ENCODE measurements at places on chromosomes 12 and 14. TPM values are rescaled to one million over a fixed set of nuclear protein-coding genes. Genes with fewer than 3 reads are reported as not detected.
A peak's percentile ranks its signal among the peaks of the same experiment; 100 is the strongest.

DNA sequence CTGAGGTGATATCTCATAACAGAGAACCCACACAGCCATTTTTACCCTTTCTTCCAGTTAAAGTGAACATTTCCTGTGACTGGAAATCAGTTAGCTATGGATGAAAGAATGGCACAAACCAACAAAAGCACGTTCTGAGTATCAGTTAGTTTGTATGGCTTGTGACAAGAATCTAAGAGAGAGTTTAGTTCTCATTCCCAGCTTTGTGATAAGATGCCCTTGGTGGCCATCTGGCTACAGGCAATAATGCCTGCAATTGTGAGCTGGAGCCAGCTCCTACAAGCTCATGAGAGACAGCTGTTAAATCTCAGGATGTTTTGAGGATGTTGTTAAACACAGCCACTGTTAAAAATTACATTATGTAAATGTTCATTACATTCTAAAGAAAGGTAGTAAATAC is 122.0 kb upstream of the FRMD6 start:
- no peaks in the 10 kb centered on the region for H3K27me3 ChIP-seq
- no peak overlapping the region for H3K27ac ChIP-seq
- no peaks in the 10 kb centered on the region for H3K36me3 ChIP-seq
- no peak overlapping the region for H3K4me3 ChIP-seq
- no peak for DNase-seq
- H3K4me1 ChIP-seq: no peaks in the 10 kb centered on the region

RPGRIP1 gene
- not detected for total RNA-seq

C1RL gene
- total RNA-seq: 46.5 TPM

DNA sequence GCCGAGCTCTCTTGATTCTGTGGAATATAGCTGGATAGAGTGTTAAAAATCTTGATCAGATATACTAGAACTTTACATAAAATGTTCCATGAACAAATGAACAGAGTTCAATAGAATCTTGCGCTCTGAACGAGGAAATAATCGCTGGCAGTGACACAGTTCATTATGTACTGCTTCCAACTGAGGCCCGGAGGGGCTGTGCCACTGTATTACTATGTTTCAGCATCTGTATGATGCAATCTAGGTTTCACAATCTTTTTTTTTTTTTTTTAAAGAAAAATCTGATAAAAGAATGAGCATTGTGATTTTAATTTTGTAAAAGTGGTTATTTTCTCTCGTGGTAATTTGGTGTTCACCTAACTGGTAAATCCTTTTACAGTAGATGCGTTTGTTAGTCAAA is 77.2 kb downstream of the FERMT2 start:
- no peaks in the 10 kb centered on the region for H3K4me1 ChIP-seq
- H3K27me3 ChIP-seq: no peaks in the 10 kb centered on the region
- no peaks in the 10 kb centered on the region for H3K36me3 ChIP-seq
- H3K27ac ChIP-seq: no peak overlapping the region
- no peak overlapping the region for H3K4me3 ChIP-seq
- peak; percentile 42 for DNase-seq

DNA sequence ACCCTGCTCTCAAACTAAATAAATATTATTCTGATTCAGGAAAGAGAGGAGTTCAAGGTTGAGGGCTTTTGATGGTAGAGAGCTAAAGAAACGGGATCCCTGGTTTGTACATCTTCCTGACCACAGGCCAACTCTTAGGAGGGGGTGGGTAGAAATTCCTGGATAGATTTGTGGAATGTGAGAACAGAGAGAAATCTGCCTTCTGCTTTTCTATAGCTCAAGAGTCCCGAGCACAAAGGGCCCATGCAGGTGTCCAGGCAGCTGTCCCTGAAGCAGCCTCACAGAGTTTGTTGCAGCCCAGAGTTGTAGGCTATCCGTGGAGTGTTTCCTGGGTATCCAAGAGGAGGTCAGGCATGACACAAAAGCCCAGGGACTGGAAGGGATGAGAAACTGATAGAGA is 198.6 kb downstream of the BCAT1 start:
- no peaks in the 10 kb centered on the region for H3K36me3 ChIP-seq
- no peaks in the 10 kb centered on the region for H3K27me3 ChIP-seq
- DNase-seq: no peak
- no peak overlapping the region for H3K4me3 ChIP-seq

DNA sequence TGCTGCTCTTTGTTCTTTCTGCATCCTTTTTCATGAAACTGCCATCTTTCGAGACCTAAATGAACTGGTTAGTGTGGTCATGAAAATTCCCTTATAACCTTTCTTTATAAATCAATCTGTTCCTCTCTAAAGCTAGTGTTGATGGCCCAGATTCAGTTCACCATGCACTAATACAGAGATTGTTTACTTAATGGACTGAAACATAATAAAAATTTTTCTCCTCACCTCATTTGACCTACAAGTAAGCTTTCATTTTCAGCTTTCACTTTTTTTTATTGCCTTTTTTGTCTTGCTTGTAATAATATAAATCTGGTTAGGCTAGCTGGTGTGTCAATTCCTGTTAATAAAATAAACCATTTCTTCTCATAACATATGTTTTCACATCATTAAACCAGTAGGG is 183.8 kb downstream of the CCDC59 start:
- H3K27ac ChIP-seq: no peak overlapping the region
- DNase-seq: no peak
- H3K4me1 ChIP-seq: no peaks in the 10 kb centered on the region
- H3K4me3 ChIP-seq: no peak overlapping the region

SEC23A gene
- total RNA-seq: 322 TPM
